ENCODE measurements at places on chromosomes 5 and 9. TPM values are rescaled to one million over a fixed set of nuclear protein-coding genes. Genes with fewer than 3 reads are reported as not detected.

The NR2F1 gene
- total RNA-seq: 28.7 TPM

The FAT2 gene
- total RNA-seq: 2.2 TPM

DNA sequence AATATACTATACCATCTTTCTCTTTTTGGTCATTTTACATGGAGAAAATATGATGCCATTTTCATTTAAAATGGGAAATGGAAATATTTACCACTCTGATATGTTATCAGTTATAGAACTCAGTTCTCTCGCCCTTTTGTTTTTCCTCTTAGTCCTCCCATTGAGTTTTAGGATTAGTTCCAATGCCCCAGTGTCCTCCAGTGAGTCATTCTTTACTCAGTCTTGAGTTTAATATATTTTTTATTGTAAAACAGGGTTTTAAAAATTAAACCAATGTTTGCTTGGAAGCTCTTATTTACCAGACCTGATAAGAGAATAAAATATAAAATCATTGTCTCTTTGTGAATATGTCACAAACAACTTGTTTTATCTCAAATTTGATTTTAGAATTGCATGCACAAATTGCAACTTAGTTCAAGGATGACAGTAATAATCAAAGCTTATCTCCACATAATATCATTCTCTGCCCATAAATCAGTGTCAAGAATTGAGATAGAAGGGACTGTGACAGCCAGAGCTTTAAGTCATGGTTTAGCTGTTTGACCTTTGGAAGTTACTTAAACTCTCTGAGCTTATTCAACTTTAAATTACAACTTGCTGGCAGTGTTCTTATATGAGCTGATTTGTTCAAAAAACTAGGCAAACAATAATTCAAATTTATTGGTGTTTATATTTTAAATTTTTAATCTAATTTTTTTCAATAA is 166.4 kb downstream of the PAM start:
- H3K36me3 ChIP-seq: peaks cover 6% of the 10 kb centered on the region
- peaks cover 25% of the 10 kb centered on the region for H3K4me1 ChIP-seq
- H3K27me3 ChIP-seq: no peaks in the 10 kb centered on the region
- H3K4me3 ChIP-seq: no peak overlapping the region
- no peak overlapping the region for H3K27ac ChIP-seq

GRCh38 chr5:158209219-158209908 is 350.4 kb upstream of the CLINT1 start:
- H3K4me3 ChIP-seq: no peak overlapping the region
- no peak for DNase-seq
- no peaks in the 10 kb centered on the region for H3K4me1 ChIP-seq
- no peak overlapping the region for H3K27ac ChIP-seq

DNA sequence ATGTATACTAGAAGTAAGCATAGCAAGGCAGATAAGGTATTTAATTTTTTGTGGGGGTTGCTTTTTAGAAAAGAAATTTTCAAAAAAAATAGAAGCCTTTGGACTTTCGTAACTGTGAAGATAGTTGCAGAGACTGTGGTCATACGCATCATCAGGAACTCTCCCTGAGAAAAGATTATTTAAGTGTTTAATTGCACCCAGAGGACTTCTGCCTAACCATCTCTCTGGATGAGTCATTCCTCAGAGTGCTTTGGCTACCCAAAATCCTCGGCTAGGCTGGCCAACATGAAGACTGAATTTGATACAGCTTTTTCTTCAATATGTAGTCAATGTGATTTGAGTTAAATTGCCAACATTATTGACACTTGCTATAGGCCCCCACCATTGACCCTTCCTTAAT is 296.4 kb downstream of the TLR4 start:
- no peaks in the 10 kb centered on the region for H3K4me1 ChIP-seq
- no peaks in the 10 kb centered on the region for H3K36me3 ChIP-seq
- no peak overlapping the region for H3K27ac ChIP-seq
- no peaks in the 10 kb centered on the region for H3K27me3 ChIP-seq
- no peak for DNase-seq
- H3K4me3 ChIP-seq: no peak overlapping the region

DNA sequence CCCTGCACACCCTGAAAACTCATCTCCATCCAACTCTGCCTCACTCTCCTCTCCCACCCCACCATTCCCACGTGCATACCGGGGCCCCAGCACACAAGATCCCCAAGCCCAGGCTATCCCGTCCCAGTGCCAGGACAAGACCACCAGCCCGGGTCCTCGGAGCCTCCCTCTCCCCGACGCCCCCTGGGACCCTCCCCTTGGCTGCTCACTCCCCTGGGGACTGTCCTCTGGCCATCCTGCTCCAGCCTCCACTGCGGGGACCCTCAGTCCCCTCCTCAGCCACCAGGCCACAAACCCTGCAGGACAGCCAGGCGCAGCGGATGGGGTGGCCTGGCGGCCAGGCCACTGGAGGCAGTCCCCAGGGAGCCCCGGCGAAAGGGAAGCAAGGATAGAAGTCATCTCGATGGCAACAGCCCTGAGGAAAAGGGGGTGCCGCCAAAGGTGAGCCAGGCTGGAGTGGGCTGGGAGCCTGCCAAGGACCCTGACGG is 62.8 kb downstream of the C9orf50 start:
- H3K4me3 ChIP-seq: no peak overlapping the region
- no peaks in the 10 kb centered on the region for H3K36me3 ChIP-seq
- H3K4me1 ChIP-seq: peaks cover 22% of the 10 kb centered on the region
- H3K27me3 ChIP-seq: no peaks in the 10 kb centered on the region

GRCh38 chr9:116391306-116391900 is 237.8 kb downstream of the PAPPA start:
- H3K4me1 ChIP-seq: peaks cover 55% of the 10 kb centered on the region
- peak overlapping the region; percentile 54 for H3K27ac ChIP-seq
- no peaks in the 10 kb centered on the region for H3K27me3 ChIP-seq
- H3K4me3 ChIP-seq: no peak overlapping the region
- peaks cover 68% of the 10 kb centered on the region for H3K36me3 ChIP-seq
